Heart left ventricle (tissue), 16 donors: ENCODE measurements at places on chromosomes 7 and 10. TPM values are rescaled to one million over a fixed set of nuclear protein-coding genes. Genes with fewer than 3 reads are reported as not detected.

DNA sequence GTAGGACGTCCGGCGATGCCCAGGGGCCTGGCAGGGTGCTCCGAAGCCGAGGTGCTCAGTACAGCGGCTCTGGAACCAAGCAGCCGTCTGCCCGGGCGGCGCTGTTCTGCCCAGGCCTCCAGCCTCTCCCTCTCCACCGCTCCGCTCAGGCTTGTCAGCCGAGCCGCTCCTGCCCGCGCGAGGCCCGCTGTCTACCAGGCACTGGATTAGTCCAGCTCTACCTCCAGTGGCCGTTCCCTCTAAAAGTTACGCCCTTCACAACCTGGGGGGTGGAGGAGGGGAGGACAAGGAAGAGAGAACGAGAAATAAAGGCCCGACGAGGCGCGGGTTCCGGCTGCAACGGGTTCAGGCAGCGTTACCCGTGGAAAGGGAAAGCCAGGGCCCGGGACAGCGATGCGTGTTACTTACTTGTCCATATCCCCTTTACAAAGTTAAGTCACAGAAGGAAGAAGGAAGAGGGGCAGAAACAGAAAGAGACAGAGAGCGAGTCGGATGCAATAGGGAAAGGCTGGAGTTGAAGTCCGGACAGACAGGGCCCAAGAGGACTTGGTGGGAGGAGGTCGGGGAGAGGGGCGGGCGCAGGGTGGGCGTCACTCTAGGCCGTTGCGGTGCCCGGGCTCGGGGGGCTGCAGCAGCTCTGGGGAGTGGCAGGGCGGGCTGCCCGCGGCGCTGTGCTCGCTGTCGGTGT lies 2.8 kb downstream of the SP8 start:
- no peak for DNase-seq

CYP2C19 gene
- total RNA-seq, result not detected

GRCh38 chr7:92778972-92779371 lies 57.4 kb downstream of the CDK6 start:
- no peak for DNase-seq

CALML5 gene
- not detected for total RNA-seq

PON1 gene
- not detected for total RNA-seq

DNA sequence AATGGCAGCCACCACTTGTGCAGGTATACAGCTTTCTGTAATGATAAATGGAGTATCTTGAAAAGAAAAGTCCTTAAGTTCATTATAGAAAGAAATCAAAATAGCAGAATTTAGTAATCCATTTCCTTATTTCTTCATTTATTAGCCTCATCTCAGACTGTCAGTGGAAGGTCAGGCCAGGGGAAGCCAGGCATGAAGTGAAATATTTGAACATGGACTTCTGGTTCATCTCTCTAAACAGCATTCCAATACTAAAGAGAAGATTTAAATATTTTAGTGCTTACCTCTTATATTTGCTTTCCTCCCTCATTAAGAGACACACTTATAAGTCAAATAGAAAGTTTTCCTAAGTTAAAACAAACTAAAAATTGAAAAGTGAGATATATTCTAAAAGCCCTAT lies 26.8 kb downstream of the TRDMT1 start:
- no peak for DNase-seq
